ENCODE measurements at places on chromosomes 16 and 17. TPM values are rescaled to one million over a fixed set of nuclear protein-coding genes. Genes with fewer than 3 reads are reported as not detected.

GRCh38 chr17:57868910-57869616 lies 19.2 kb upstream of the MRPS23 start:
- no peak for DNase-seq

GRCh38 chr17:49880291-49881053 lies 32.6 kb upstream of the TAC4 start:
- peak; percentile 92 for DNase-seq

GRCh38 chr16:25014500-25015147 lies 545 bp downstream of the ARHGAP17 start:
- DNase-seq: peak; percentile 61

GRCh38 chr17:57104461-57105175 lies 19.6 kb downstream of the AKAP1 start:
- DNase-seq: no peak

DNA sequence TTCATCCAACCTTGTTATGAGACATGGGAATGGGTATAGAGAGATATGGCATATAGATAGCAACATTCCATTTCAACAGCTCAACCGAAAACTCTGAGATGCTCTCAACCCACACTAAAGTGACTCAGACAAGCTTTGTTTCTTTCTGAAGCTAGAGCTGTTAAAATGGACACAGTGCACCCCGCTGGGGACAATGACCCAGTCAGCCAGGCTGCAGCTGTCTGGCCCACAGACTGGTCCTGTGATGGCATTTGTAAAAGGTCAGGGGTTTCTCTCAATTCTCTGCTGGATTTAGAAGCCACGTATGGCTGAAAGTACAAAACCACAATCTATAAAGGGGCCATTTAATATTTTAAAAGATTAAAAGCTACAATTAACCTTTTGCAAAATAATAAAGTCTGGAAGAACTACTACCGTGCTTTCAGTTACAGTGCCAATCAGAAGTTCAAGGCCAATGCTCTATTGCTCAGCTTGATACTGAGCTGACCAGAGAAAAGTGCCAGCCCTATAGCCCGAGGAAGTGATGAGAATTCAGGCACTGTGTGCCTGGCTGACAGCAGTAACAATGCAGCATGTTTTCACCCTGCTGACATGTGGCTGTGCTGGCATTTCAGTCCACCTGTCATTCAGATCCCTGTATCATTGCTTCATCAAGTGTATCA lies 60.2 kb downstream of the TEX2 start:
- no peak for DNase-seq

- no peak for DNase-seq
Measured at GRCh38 chr17:57750895-57751294, 5.8 kb upstream of the CCDC182 start.

TUBG1 gene
- 33.7 TPM for total RNA-seq

Data from hepatocyte (in vitro differentiated cells).